ENCODE measurements at places on chromosomes 1 and 21.

DNA sequence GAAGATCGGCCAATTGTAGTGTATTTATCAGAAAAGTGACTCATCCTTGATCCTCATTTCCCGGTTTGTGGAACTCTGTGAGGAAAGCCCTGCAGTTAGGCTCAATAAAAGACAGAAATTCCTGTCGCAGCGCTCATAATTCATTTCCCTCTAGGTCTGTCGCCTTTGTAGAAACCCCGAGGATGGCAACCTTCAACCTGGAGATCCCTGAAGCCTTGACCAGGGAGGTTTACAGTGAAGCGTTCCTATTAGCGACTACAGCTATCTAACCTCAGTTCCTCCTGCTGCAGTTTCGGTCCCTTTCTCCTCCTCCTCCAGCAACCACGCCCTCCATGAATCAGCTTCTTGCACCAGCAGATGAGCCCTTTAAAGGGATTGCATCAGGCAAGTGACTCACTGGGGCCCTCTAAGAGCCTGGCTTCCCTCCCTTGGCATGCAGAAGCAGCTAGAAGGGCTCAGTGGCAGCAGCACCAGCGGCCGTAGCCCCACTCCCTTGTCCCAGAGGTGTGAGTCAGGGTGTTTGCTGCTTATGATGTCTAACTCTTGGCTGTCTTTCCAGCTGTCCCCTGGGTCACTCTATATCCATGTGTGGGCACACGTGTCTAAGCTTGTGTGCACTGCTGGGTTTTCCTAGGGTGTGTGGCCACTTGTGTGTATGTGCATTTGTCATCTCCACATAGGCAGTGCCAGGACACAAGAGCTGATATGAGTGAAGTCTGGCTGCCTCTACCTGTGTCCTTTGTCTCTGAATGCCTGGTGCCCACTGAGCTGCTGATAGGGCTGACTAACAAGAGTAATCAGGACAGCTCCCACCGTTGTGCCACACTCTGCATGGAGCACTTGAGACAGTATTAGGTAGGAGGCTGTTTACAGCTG is 779 bp upstream of the STK40 start:
- peak overlapping the region; percentile 98 for H3K27ac ChIP-seq
- H3K4me3 ChIP-seq, result peak overlapping the region; percentile 80
- peak; percentile 89 for DNase-seq
- H3K4me1 ChIP-seq, result peaks cover 73% of the 10 kb centered on the region

DNA sequence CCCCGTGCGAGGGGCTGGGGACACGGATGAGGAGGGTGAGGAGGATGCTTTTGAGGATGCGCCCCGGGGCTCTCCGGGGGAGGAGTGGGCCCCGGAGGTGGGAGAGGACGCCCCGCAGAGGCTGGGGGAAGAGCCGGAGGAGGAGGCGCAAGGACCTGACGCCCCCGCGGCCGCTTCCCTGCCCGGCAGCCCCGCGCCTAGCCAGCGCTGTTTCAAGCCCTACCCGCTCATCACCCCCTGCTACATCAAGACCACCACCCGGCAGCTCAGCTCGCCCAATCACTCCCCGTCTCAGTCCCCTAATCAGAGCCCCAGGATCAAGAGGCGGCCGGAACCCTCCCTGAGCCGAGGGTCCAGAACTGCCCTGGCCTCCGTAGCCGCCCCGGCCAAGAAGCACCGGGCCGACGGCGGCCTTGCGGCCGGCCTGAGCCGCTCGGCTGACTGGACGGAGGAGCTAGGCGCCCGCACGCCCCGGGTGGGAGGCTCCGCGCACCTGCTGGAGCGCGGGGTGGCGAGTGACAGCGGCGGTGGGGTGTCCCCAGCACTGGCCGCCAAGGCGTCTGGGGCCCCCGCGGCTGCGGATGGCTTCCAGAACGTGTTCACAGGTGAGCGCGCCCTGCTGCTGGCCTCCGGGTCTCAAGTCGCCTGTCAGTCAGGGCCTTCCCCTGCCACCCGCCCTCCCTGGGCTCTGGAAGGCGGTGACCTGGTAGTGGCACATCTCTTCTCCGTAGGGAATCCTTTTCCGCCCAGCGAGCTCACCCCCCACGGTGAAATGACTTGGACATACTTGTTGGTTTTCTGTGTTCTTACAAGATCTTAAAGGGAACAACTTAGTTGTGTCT is 1.7 kb downstream of the FMN2 start:
- H3K4me3 ChIP-seq, result peak overlapping the region; percentile 46
- DNase-seq, result no peak
- no peak overlapping the region for H3K27ac ChIP-seq
- H3K4me1 ChIP-seq, result peaks cover 28% of the 10 kb centered on the region
- peaks cover 67% of the 10 kb centered on the region for H3K27me3 ChIP-seq

DNA sequence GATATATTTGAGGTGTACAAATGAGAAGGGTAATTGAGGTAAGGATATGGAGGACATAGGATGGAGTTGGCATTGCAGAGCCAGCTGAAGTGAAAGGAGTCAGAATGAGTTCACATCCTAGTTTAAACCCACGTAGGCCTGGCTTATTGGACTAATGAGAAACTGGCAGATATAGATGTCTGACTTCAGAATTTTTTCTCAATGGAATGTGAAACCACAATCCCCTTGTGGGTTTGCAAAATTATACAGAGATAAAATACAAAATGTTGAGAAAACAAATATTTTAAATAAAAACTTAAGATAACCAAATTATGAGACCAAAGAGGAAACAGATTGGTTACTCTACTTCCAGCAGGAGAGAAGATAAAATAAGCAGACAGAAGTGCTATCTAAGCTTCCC is 277.4 kb upstream of the LRRC7 start:
- no peak for DNase-seq
- no peak overlapping the region for H3K27ac ChIP-seq
- no peaks in the 10 kb centered on the region for H3K4me1 ChIP-seq
- H3K36me3 ChIP-seq, result no peaks in the 10 kb centered on the region
- H3K4me3 ChIP-seq, result no peak overlapping the region
- H3K27me3 ChIP-seq, result no peaks in the 10 kb centered on the region

GRCh38 chr1:156832434-156832833 is 15.8 kb upstream of the SH2D2A start:
- no peaks in the 10 kb centered on the region for H3K27me3 ChIP-seq
- H3K27ac ChIP-seq, result no peak overlapping the region
- no peaks in the 10 kb centered on the region for H3K4me1 ChIP-seq
- DNase-seq, result no peak

DNA sequence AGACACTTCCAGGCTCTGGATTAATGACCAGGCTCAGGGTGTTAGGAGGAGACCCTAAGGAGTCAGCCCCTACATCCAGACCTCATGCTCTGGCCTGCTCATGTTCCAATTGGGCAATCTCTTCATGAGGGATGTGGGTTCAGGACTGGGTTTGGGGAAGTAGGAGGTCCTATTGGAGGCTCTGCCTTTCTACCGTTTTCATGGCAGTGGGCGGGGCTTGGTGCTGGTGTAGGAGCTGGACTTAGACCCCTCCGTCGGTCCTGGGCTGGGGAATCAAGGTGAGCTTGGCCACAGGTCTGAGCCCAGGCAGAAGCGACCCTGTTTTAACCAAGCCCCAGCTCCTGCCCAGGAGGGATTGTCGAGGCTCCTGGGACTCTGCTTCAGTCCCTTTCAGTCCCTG is 123.4 kb downstream of the PRDM16 start:
- no peak overlapping the region for H3K27ac ChIP-seq
- H3K36me3 ChIP-seq, result no peaks in the 10 kb centered on the region
- H3K4me1 ChIP-seq, result peaks cover 50% of the 10 kb centered on the region
- H3K27me3 ChIP-seq, result peaks cover under 1% of the 10 kb centered on the region
- H3K4me3 ChIP-seq, result no peak overlapping the region

DNA sequence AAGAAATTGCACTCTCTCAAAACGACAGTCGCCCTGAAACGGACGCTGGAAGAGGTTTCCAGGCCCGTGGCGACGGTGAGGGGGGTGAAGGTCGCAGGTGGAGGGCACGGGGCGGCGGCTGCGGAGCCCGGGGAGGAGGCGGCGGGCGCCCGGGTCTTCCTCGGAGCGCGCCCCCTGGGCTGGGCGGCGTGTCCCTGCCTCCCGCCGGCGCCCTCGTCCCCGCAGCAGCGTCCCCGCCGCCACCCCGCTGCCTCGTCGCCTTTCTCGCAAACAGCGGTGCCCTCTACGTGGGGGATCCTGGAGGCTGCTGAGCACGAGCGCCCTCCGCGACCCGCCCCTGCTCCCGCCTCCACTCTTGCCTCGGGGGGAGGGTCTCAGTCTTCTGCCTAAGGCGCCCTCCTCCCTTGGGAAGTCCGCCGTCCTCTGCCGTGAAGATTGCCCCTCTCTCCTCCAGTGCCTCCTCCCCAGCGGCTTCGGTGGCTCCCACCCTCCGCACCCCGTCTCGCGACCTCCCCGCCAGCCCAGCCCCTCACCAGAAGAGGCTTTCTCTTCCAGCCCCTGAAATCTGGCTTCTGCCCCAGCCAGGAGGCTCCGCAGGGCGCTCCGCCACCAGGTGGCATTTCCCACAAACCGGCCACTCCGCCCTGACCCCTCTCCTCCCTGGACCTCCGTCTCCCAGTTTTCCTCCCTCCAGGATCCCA is 227.4 kb downstream of the SDCCAG8 start:
- no peaks in the 10 kb centered on the region for H3K36me3 ChIP-seq
- peak overlapping the region; percentile 39 for H3K4me3 ChIP-seq
- peak; percentile 60 for DNase-seq
- H3K4me1 ChIP-seq, result no peaks in the 10 kb centered on the region
- H3K27ac ChIP-seq, result no peak overlapping the region
- no peaks in the 10 kb centered on the region for H3K27me3 ChIP-seq

DNA sequence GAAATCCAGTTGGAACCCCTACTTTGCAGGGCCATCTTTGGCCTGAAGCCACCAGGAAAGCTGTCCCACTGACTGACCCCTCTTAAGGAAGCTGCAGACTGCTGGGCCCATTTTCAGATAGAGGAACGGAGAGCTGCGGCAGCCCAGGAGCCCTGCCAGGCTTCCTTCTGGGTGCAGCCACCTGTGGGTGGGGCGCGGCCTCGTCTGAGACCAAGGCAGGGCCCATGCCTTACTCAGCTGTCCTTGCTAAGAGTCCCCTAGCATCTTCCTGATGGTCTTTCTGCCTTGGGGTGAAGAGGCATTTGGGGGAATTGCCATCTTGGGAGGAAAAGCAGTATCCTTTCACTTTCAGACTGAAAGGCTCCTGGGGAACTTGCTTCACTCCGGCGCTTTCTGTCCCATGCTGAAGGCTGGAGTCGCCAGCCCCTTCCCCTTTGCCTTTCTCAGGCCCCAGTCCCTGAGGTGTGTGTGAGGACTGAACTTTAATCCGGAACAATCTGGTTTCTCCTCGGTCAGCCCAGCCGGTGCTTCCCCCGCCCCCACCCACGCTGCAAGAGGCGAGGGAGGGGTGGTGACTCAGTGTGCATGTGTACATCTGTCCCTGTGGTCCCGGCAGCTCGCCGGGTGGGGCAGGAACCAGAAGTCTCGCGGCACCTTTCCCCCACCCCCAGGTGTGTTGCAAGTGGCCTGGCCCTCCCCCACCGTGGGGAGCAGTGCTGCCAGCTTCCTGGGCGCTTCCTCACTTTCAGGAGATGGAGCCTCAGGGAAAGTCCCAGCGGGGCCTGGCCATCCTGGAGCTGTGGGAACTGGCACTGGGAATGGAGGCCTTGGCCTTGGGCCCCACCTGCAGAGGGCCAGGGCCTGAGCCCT is 5.1 kb downstream of the ZC3H12A start:
- peaks cover 74% of the 10 kb centered on the region for H3K4me1 ChIP-seq
- no peaks in the 10 kb centered on the region for H3K27me3 ChIP-seq
- H3K4me3 ChIP-seq, result peak overlapping the region; percentile 93
- H3K27ac ChIP-seq, result peak overlapping the region; percentile 97

GRCh38 chr1:102891868-102892625 is 216.3 kb downstream of the COL11A1 start:
- no peak overlapping the region for H3K27ac ChIP-seq
- H3K4me1 ChIP-seq, result no peaks in the 10 kb centered on the region
- H3K36me3 ChIP-seq, result no peaks in the 10 kb centered on the region
- H3K4me3 ChIP-seq, result no peak overlapping the region
- peak; percentile 5 for DNase-seq

DNA sequence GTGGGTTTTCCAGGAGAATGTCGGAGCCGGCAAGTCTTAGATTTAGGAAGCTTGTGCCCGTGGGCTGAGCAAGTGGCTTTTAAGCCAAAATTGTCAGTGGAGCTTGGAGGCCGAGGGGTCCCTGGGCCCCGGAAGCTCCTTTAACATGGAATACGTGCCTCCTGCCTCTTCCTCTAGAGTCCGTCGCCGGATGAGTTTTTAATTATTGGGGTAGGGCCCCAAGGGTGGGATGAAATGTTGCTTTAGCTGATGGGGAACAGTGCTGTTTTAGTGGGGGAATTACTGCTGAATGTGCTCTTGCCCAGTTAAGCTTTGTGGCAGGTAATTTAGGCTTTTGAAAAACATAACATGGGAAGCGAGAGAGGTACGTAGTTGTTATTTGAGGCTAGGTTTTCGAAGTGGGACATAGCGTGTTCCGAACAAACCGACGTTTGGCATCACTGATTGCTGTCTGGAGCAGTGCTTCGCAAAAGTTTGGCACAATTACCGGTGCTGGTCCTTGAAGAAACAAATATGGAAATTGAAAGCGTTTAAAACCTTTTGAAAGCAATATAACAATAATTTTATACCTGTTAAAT is 786 bp downstream of the RPL5 start:
- H3K4me3 ChIP-seq, result peak overlapping the region; percentile 87
- H3K4me1 ChIP-seq, result peaks cover 49% of the 10 kb centered on the region
- no peaks in the 10 kb centered on the region for H3K27me3 ChIP-seq
- peak overlapping the region; percentile 98 for H3K27ac ChIP-seq
- H3K36me3 ChIP-seq, result peaks cover 37% of the 10 kb centered on the region
- peak; percentile 46 for DNase-seq

- DNase-seq, result no peak
- H3K36me3 ChIP-seq, result no peaks in the 10 kb centered on the region
- H3K4me3 ChIP-seq, result no peak overlapping the region
Measured at GRCh38 chr1:31429583-31429982, 16.6 kb downstream of the SERINC2 start.

DNA sequence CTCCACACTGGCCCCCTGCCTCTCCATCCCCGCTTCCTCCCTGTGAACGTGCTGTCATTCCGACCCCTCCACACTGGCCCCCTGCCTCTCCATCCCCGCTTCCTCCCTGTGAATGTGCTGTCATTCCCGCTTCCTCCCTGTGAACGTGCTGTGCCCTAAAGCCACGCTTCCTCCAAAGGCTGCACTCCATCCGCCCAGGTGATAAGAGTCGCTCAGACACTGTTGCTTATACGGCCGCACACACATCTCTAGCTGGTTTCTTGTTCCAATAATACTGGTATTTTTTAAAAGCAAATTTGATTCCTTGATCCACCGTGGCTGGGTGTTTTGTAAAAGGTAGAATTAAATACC is 39.3 kb upstream of the TSPEAR start:
- DNase-seq, result no peak
- H3K27ac ChIP-seq, result no peak overlapping the region
- no peaks in the 10 kb centered on the region for H3K36me3 ChIP-seq
- peaks cover 20% of the 10 kb centered on the region for H3K27me3 ChIP-seq
- no peak overlapping the region for H3K4me3 ChIP-seq

DNA sequence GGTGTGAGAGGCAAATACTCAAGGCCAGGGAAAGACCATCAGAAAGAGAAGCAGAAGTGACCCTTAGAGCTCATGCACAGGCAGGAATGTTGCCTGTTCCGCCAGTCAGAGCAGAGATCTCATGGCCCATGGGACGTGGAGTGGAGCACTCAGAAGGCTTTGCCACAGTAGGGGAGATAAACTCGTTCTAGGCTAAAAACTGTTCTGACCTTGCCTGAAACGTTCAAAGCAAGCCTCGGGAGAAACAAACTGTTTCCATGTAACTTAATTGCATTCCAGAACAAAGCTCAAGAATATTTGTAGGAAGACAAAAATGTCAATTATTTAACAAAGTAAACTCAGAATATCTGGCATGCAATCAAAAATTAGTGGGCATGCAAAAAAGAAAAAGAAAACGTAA is 20.7 kb upstream of the SLC19A1 start:
- no peak for DNase-seq
- no peaks in the 10 kb centered on the region for H3K36me3 ChIP-seq
- no peak overlapping the region for H3K4me3 ChIP-seq
- H3K27me3 ChIP-seq, result peaks cover 10% of the 10 kb centered on the region
- H3K4me1 ChIP-seq, result no peaks in the 10 kb centered on the region

All from stomach (tissue), 19 donors.